ENCODE measurements at places on chromosomes 1 and 21.

GRCh38 chr1:77282866-77283539, 1.2 kb downstream of the AK5 start:
- DNase-seq: peak; percentile 20

GRCh38 chr1:77399250-77400086, 117.6 kb downstream of the AK5 start:
- peak; percentile 25 for DNase-seq

- DNase-seq: no peak
Observed at GRCh38 chr1:181548497-181548896, 65.2 kb downstream of the CACNA1E start.

DNA sequence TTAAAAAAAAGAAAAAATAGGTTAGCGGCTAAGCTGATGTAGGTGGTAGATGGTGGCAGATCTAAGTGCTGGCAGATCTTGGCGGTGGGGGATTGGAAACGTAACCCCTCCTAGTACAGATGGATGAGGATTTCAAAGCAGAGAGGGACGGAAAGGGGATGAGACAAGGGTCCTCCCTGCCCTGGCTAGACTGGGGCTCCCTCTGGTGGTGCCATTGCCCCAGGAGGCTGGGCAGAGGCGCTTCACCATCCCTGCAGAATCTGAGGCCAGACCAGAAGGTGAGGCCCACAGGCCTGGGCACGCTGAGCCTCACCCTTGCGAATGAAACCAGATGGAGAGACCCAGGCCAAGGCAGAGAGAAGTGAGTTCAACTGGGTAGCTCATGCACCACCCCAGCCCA, 7.0 kb upstream of the PLEKHA6 start:
- DNase-seq: no peak

DNA sequence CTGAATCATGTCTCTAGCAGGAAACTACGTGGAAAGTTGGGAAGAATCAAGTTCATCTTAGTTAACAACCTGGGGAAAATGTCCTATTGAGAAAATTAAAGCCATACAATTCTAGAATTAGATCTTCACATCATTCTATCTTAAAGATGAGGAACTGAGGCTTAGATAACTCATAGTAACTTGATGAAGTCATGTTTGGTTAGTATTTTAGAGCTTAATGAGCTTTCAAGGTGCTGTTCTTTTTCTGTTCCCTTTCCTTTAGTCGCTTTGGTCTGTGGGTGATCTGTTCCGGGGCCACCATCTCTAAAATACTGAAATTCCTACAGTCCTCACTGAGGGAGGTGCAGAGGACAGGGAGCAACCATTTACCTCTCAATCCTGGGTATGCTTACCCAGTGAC, 4.3 kb upstream of the GLUL start:
- no peak for DNase-seq

- DNase-seq: no peak
Observed at GRCh38 chr1:207890136-207890738, 20.7 kb downstream of the CD34 start.

DNA sequence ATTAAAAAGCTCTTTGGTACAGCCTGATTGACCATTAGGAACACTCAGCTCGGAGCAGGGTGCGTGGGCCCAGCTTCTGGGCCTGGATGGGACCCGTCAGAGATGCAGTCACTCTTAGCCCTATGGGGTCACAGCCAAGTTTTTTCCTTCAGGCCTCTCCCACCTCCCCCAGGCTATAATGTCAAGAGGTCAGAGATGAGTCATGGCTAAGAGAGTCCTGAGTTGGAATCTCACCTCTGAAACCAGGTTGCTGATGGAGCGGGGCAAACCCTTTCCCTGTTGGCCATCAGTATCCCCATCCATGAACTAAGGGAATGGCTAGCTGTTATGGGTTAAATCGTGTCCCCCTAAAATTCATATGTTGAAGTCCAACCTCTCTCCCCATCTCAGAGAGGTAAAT, 195.9 kb upstream of the POU3F1 start:
- no peak for DNase-seq

DNA sequence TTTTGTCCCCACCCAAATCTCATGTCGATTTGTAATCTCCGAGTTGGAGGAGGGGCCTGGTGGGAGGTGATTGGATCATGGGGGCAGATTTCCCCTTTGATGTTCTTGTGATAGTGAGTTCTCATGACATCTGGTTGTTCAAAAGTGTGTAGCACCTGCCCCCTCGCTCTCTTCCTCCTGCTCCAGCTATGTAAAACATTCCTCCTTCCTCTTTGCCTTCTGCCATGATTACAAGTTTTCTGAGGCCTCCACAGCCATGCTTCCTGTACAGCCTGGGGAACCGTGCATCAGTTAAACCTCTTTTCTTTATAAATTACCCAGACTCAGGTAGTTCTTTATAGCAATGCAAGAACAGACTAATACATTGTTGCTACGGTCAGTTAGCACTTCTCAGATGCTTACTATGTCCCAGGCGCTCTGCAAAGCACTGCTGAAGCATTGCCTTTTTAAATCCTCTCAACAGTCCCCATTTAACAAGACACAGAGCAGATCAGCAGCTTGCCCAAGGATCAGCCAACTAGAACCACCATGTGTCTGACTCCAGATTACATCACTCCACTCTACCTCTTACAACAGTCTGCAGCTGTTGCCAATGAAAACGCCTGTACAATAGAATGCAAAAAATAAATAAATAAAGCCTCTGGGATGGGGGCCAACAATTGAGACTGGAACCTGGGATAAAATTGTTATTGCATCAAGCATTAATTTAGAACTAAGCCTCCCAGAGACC, 52.4 kb upstream of the USP1 start:
- DNase-seq: peak; percentile 80

DNA sequence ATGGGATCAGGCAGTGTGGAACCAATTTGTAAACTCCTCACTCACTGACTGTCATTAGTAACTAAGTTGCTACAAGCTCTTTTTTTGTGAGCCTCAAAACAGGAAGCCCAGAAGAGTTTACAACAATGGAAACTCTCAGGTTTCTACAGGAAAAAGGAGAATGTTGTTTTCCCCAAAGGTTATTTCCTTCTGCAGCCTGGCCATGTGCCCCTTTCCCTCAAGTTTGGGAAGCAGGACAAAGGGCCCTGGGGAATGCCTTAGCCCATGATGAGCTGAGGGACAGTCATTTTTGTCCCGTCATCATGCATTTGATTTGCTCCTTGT, 395.9 kb downstream of the KIF26B start:
- DNase-seq: no peak

DNA sequence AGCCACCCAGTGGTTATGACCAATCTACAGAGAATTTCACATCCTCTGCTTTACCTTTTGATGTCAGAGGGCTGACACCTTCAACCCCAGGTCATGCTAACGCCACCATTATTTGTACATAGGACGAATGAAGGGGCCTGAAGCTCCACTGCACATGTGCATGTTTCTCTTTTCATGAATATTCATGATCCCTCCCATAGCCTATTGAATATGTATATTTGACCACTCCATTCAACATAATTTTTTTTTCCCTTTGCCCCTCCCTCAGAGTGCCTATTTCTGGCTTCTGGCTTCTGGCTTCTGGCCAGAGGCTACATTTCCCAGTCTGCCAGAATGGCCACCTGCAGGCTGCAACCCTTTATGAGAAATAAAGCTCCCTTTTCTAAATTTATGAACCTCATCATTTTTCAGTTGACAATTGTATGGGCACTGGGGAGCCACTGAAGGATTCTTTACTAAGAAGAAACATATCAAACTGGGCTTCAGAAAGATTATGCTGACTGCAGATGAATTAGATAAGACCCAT, 406.7 kb downstream of the SIPA1L2 start:
- DNase-seq: peak; percentile 59

DNA sequence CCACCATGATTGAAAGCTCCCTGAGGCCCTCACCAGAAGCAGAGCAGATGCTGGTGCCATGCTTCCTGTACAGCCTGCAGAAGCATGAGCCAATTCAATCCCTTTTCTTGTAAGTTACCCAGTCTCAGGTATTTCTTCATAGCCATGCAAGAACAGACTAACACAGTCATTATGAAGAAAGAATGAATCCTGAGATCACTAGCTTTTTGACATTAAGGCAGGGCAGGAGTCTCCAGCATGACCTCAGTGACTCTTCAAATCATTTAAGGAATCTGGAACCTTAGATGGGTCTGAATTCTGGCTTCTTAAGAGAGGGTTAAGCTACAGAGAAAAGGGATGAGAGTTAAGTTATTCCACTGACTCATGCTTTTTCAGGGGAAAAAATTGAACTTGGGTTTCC, 79.0 kb downstream of the PTPN14 start:
- DNase-seq: no peak

- DNase-seq: no peak
Observed at GRCh38 chr1:204356997-204357396, 2.7 kb downstream of the PLEKHA6 start.

DNA sequence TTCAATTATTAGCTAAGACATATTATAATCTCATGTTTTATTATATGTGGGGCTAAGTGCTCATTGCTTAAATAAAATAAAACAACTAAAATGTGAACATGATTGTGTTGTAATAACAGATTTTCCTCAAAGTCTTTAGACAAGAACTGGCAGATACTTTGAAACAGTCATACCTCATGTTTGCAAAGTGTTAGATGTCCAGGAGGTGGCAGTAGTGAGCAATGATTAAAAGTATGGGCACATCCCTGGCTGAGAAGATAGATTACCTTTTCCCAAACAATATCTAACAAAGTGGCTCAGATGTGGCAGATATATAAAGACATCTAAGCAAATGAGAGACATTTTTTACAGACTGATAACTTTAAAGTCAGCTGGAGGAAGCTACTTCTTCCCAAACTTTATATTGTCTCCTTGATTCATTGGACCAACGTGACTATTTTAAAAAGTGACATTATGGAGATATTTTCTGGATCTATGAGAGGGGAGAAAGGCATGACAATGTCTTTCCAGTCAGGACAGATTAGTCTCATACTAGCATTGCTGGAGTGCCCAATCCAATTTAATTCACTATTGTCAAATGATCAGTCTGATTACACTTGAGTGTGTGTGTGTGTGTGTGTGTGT, 269.8 kb downstream of the S1PR1 start:
- DNase-seq: peak; percentile 8

- DNase-seq: no peak
Observed at GRCh38 chr1:38600286-38600685, 259.3 kb downstream of the RRAGC start.

- no peak for DNase-seq
Observed at GRCh38 chr1:116962987-116963639, 38.4 kb upstream of the CD101 start.

DNA sequence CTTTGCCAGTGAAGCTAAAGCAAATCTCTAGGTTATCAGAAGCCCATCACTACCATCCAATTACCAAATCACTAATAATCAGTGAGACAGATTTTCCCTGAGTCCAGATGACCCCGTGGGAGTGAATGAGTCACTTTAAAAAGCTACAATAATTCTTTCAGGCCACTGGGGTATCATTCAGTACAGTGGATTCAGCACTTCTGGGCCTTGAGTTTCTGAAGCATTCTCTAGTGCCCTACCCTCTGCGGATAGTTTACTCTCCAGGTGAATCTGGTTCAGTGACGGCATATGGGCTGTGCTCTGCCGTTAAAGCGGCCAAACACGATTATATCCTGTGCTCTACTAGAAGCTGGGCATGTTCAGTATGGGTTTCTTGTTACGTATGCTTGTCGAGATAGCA, 26.1 kb downstream of the NR5A2 start:
- no peak for DNase-seq

DNA sequence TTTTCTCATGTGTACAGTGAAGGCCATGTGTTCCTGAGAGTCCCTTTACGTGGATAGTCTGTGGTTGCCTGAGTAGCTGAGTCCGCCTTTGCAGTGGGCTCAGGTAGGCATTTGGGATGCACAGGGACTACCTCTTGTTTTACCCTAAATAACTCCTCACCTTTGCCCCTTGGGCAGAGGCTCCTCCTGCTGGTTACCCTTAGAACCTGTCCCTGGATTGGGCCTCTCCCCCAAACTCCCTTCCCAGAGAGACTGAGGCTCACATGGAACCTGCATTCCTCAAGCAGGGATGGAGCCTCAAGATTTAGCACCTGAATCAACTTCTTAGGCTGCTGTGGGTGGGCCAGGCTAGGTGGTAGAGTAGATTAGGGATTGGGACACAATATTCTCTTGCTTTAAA, 111.7 kb downstream of the FOXD2 start:
- no peak for DNase-seq

DNA sequence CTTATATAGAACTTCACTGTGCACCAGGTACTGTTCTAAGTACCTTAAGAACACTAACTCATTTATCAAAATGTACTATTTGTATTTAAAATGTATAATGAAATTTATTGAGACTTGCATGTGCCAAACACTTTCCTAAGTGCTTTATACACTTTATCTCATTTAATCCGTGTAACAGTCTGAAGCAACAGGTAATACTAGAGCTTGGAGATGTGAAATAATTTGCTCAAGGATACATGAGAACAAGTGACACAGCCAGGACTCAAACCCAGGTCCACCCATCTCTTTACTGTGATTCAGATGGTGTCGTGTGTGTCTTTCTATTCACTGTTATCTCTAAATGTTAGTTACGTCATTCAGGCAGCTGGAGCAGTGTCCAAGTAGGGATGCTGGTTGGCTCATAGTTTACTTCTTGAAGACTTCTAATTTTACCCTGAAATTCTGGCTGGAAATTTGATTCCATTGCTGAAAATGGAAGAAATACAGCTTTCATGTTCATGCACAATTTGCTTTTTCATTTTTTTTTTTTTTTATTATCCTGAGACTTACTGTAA, 169.7 kb upstream of the UBE2U start:
- DNase-seq: no peak

DNA sequence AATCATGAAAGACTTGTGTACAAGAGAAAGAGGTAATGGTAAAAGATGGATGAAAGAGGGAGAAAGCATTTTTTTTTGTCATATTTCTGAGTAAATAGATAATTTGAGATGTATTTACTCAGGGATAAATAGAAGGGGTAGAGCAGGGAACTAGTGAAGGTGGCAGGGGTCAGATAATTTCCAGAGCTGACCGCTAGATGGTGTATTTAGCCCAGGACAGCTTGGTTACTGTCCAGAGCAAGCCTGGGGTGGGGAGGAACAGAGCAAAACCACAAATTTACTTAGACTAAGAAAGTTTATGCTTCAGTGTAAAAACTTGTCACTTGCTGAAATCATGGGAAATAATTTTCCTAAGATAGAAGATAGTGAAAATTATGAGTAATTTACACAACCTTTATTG, 91.5 kb downstream of the XCL2 start:
- no peak for DNase-seq

DNA sequence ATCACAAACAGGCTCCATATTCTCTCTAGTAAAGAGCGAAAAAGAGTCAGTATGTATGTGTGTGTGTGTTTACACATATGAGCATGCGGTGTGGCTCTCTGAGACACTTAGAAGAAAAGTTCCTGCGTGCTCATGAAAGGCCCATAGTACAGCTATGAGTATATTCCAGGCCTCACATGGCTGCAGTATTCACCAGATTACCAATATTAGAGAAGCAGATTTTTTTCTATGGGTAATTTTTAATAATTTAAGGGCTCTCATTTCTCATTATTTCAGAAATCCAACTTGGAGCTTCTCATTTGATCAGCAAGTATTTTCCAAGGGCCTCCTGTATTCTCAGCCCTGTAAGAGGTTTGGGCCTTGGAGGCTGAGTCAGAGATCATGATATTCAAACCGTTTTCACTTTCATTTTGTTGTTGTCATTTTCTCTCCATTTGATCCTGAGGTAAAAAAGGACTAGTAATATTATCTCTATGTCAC, 232.9 kb upstream of the SGIP1 start:
- DNase-seq: no peak
